GM23248 (cell line): ENCODE measurements at places on chromosomes 7 and 10. TPM values are rescaled to one million over a fixed set of nuclear protein-coding genes. Genes with fewer than 3 reads are reported as not detected.

SH2D4B gene
- not detected in 2 replicates for polyA plus RNA-seq

SPDYE9 gene
- 0.38 and 0.65 TPM in 2 replicates for polyA plus RNA-seq

PSD gene
- 0.95 and 1.8 TPM in 2 replicates for polyA plus RNA-seq

HOGA1 gene
- 0.13 and 0.28 TPM in 2 replicates for polyA plus RNA-seq

PRSS1 gene
- polyA plus RNA-seq = not detected in 2 replicates

AMPH gene
- polyA plus RNA-seq = 4.9 and 5.5 TPM in 2 replicates

ABCF2 gene
- polyA plus RNA-seq = 40.7 and 40.9 TPM in 2 replicates

TRIM74 gene
- not detected in 2 replicates for polyA plus RNA-seq

LRIT1 gene
- polyA plus RNA-seq = not detected in 2 replicates

CYP2C19 gene
- polyA plus RNA-seq = not detected in 2 replicates

PHKG1 gene
- polyA plus RNA-seq = 0.41 TPM in 1 of 2 replicates, not detected in the other

NUPR2 gene
- not detected in 2 replicates for polyA plus RNA-seq

GFRA1 gene
- 5.2 and 6.7 TPM in 2 replicates for polyA plus RNA-seq

AKR1C8 gene
- not detected in 2 replicates for polyA plus RNA-seq

SLC26A5 gene
- polyA plus RNA-seq = not detected in 2 replicates

ZNF107 gene
- 1.6 and 2.5 TPM in 2 replicates for polyA plus RNA-seq

AGR2 gene
- not detected in 2 replicates for polyA plus RNA-seq
